ENCODE measurements at places on chromosomes 12 and 14. TPM values are rescaled to one million over a fixed set of nuclear protein-coding genes. Genes with fewer than 3 reads are reported as not detected.

- no peak for DNase-seq
Observed at GRCh38 chr12:3438401-3438800, 52.6 kb upstream of the PRMT8 start.

DNA sequence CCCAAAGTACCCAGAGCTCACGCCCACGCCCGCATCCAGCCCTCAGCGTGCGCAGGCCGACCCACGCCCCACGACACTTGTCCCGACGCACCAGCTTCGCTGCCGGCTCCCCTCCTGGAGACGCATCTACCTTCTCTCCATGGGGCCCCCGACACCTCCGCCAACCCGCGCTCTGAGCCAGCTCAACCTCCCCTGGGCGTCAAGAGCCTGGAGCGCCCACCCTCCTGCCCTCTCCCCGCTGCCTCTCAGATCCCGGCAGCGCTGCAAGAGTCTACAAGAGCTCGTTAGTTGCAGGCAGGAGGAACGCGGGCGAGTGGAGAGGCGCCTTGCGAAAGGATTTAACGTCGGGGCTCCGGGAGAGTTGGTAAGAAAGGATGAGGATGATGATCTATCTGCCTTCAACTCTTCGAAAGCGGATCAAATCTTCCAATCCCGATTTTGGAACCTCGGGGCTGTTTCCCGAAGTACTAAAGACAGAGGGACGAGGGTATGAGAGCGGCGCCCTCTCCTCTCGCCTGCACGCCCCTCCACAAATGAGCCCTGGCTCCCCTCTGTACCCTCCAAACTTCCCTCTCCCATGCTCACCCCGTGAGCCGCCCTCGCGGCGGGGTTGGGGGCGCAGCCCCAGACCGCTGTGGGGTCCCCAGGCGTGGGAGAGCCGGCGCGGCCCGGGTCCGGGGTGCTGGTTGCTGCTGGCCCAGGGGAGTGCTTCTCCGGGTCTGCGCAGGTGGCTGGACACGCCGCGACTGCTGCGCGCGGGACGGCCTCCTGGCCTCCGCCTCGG is 979 bp downstream of the LTBP2 start:
- DNase-seq, result no peak

- DNase-seq, result no peak
Observed at GRCh38 chr12:118606690-118607089, 230.3 kb downstream of the SUDS3 start.

DNA sequence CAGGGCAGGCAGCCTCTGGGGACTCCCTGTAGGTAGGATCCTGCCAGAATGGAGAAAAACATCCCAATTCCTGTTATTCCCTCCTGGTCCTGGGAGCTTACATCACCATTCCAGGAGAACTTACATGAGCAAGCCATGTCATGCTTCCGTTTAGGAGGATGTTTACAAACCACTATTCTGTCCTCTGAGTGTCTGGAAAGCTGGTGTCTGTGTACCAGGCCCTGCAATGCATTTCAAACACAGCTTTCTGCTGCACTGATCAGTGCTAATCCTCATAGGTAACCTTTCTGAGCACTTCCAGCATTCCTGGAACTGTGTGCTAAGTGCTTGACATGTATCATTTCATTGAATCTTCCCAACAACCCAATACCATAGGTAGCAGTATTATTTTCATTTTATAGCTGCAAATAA is 19.8 kb upstream of the MAP1LC3B2 start:
- DNase-seq, result no peak

DNA sequence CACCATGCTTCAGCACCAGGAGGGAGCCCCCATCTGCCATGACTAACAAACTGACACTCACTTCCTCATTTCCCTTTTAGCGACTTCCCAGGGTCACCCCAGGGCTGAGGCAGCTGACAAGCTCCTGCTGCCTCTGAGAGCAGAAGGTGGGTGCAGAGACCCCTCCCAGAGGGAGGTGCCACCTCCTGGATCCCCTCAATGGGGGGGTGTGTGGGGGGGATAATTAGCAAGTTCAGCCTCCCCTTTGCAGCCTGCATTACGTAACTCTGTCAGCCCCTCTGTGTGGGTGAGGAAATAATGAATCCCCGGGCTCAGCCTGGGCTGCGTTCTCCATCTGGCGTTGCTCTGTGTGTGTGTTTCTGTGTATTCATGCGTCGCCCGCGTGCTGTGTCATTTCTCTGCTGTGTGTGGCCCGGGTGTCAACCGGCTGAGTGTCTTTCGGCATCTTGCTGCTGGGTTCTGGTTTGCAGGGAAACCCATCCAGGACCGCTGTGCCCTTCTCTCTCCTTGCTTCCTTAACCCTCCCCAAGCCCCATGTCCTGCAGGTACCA is 28.0 kb downstream of the NOS1 start:
- peak; percentile 52 for DNase-seq

DNA sequence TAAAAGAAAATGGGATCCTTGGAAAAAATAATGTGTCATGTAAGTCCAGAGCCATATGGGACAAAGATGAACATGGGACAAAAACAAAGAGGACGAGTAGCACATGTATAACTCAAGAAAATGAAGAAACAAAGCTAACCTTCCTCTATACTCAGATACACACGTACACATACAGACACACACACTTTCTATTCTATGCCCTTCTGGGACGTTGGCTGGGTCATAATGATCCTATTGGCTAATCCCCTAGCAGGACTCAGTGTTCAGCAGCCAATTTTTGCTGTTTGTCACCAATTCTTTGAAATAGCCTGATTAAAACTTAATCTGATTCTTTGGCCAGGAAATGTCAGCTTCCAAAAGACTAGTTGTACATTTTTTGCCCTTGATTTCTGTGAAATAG is 189.4 kb upstream of the FOXG1 start:
- DNase-seq, result no peak

- DNase-seq, result no peak
Observed at GRCh38 chr12:106046947-106047346, 91.8 kb downstream of the NUAK1 start.

DNA sequence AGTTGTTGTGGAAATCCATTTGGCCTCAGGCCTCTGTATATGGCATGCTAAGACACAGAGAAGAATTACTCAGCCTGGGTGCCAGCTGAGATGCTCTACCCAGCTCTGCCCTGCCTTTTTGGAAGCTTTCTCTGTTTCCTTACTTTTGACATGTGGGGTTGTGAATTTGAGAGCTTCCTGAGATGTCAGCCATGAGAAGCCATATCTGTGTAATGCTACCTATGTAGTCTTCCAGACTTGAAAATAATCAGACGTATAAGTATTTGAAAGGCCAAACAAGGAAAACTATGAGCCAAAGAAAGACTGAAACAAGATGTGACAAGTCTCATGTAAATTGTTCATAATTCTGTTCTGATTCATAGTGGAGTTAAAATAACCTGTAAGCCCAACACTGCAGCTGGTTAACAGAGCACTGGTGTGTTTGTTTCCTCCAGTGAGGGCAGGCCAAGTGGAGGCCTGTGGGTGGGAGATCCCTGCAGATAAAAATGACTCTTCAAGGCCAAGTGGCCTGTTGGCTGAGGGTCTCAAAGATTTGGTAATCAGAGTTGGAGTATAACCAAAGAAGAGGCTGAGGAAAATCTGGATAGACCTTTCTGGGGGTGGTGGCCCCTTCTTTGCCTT is 94.0 kb downstream of the TMX1 start:
- no peak for DNase-seq

DNA sequence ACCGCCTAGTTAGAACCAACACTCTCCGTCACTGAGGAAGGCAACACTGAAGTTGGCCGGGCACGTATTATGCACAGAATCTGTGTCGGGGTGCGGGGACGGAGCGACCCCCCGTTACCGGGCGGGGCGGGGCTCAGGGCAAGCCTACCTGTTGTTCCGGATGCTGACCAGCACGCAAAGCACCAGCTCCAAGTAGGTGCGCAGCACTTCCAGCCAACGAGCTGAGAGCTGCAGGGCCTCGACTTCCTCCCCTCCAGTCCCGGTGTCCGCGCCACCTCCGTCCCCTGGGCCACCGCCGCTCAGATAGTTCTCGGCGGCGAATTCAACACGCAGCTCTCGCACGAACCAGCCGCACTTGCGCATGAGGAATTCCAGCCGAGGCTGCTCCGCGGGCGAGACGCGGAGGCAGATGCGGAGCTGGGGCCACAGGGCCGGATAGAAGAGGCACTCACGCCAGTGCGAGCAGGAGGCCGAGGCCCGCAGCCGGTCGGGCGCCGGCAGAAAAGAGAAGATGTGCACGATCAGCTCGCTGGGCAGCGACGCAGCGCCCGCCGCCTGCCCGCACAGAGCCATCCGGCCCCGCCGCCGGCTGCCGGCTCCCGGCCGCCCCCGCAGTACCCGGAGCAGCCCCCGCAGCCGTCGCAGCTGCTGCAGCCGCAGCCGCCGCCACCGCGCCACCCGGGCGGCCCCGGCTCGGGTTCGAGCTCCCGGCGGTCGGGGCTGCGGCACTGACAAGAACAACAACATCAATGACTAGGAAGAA is 636 bp downstream of the FBXO33 start:
- peak; percentile 32 for DNase-seq

GRCh38 chr12:115166698-115167315 is 482.8 kb upstream of the TBX3 start:
- DNase-seq, result no peak

GRCh38 chr14:63477556-63477955 is 65.6 kb downstream of the PPP2R5E start:
- DNase-seq, result no peak

- DNase-seq, result no peak
Observed at GRCh38 chr14:25351269-25351668, 301.3 kb upstream of the STXBP6 start.

DNA sequence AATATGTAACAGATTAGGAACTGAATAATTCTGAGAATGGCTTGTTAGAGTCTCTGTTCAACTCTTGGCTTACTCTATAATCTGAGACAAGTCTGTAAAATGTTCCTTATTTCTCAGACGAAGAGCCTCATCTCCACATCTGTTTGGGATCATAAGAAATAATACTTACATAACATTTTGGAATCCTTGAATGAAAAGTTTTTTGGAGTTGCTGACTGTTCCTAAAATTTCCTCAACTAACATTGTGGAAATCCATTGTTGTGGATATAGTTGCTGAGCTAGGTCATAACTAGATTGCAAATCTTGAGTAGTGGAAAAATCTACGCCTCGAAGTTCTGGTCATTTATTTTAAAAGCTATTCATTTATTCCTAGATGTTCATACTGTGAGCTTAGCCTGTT is 402.9 kb downstream of the ZFP36L1 start:
- DNase-seq, result no peak

DNA sequence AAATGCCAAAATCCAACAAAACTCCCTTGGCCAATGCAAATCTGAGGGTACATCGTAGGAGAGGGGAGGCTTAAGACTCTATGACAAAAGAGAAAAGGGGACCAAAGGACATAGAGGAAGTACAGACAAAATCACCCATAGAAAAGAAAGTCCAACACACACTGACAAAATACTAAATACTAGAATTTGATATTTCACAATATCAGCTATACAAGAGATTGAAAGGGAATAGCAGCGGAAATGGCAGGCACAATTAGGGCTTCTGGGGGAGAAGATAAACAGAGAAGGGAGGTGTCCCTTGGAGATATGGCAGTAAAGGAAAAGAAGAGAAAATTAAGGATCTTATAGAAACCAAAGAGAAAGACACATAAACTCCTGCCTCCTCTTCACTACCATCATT is 29.0 kb downstream of the ATP2B1 start:
- no peak for DNase-seq

GRCh38 chr12:51721282-51721940 is 127.1 kb downstream of the FIGNL2 start:
- peak; percentile 87 for DNase-seq

DNA sequence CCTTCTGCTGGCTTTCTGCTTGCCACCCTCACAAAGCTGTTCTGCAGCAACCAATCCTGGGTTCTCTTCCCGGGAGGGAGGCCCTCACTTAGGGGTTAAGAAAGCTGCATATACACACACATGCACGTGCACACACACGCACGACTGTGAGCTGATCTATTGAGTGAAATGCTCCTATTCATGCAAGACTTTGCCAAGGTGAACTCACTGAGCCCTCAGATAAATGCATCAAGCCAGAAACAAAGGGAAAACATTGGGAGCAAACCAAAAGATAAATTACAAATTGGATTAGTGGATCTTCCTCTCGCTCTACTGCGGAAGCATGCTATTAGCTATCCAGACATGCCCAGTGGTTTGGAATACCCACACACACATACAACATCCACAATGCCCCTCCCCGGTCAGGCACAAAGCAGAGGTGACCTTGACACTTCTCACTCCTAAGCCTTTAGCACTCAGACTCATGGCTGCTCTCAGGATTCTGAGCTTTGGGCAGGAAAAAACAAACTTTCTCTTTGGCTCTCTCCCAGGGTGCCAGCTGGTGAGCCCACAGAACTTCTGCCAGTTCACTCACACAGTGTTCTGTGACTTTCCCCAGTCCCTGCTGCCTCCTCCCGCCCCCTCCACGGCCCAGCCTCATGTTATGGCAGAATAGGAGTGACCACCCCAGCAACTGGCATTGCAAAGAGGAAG is 320.0 kb downstream of the DPF3 start:
- no peak for DNase-seq

- DNase-seq, result no peak
Observed at GRCh38 chr12:41014643-41015020, 173.5 kb upstream of the PDZRN4 start.

DNA sequence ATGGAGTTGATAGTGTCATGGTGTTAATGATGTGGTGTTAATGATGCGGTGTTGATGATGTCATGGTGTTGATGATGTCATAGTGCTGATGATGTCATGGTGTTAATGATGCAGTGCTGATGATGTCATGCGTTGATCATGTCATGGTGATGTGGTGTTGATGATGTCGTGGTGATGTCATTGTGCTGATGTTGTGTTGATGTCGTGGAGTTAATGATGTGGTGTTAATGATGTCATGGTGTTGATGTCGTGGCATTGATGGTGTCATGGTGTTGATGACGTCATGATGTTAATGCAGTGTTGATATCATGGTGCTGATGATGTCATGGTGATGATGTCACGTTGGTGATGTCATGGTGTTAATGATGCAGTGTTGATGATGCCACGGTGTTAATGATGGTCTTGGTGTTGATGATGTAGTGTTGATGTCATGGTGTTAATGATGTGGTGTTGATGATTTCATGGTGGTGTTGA is 49.1 kb upstream of the RIMBP2 start:
- no peak for DNase-seq

The FGF6 gene
- not detected for polyA plus RNA-seq

The GDF3 gene
- not detected for polyA plus RNA-seq

The AKAP5 gene
- polyA plus RNA-seq, result 0.28 TPM

The IFNG-AS1 gene
- not detected for polyA plus RNA-seq

The FGD6 gene
- 3.8 TPM for polyA plus RNA-seq

The OAS2 gene
- polyA plus RNA-seq, result 0.02 TPM

The LYZ gene
- polyA plus RNA-seq, result not detected

The KRT78 gene
- polyA plus RNA-seq, result not detected

The SLC2A14 gene
- polyA plus RNA-seq, result 0.39 TPM

The ABCC9 gene
- 0.02 TPM for polyA plus RNA-seq

All from SK-N-SH (cell line).